Stimulated activated CD4-positive, alpha-beta T cell treated with anti-CD3 and anti-CD28 coated beads, Interleukin-15, amount 100 ng/mL, for 1 hour (primary cell): ENCODE measurements at places on chromosomes 12 and 14.

- DNase-seq, result no peak
These were observed 125.2 kb downstream of the MED13L start for GRCh38 chr12:116152268-116152667.

GRCh38 chr12:100427078-100427477 is 46.6 kb upstream of the NR1H4 start:
- no peak for DNase-seq

DNA sequence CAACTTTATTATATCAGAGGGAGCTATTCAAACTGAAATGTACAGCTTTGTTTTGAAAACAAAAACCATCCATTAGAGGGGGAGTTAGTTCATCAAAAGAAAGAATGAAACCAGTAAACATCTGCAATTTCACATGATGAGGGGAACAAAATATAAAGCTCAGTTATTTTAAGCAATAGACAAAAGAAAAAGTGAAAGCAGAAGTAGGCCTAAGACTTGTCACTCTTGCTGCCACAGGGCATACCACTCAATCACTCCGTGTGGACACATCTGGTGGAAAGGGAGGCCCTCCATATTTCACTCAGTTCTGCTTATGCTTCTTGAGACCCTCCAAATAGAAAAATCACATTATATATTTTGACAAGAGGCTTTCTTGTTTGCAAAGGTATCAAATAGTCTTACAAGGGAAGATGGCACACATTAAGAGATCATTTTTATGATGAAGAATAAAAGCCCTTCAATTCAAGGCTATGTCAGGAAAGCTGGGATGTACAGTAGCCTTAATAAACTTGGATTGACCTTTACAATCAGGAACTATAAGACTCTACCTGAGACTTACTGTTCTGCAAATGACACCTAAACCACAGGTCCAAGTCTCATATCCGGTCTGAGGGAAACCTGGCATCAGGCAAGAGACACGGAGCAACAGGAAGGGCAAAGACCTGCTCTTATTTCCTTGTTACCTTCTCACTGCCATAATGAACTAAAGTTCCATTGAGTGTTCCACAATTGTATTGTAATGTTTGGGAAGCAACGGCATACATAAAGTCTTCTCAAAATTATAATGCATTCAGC is 222.5 kb upstream of the GRIP1 start:
- no peak for DNase-seq

GRCh38 chr12:45296046-45296586 is 80.2 kb downstream of the ANO6 start:
- no peak for DNase-seq

DNA sequence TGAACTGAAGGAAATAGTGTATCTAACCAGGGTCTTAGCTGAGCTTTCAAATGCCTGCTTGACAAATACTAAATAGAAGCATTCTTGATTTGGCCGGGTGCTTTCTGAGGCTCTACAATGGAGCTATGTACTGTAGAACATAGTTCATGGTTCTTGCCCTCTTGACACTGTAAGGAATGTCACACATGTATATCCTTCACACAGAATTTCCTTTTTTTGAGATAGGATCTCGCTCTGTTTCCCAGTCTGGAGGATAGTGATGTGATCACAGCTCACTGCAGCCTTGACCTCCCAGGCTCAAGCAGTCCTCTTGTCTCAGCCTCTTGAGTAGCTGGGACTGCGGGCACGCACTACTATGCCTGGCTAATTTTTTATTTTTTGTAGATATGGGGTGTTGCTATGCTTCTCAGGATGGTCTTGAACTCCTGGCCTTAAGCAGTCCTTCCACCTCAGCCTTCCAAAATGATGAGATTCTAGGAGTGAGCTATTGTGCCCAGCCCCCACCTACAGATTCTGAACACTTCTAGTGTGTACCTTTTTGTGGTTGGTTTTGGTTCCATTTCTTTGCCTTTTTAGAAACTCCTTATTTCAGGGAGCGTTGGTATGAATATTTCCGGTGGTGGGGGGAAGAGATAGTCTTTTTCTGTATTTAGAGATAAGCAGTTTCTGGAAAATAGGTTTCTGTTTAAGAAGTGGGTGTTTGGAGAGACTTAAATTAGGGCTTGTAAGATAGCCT is 4.2 kb downstream of the MLXIP start:
- DNase-seq, result no peak

GRCh38 chr12:112218150-112218549 is 92.8 kb downstream of the TRAFD1 start:
- DNase-seq, result no peak

- DNase-seq, result no peak
These were observed 149.8 kb downstream of the DACT1 start for GRCh38 chr14:58787592-58787991.

DNA sequence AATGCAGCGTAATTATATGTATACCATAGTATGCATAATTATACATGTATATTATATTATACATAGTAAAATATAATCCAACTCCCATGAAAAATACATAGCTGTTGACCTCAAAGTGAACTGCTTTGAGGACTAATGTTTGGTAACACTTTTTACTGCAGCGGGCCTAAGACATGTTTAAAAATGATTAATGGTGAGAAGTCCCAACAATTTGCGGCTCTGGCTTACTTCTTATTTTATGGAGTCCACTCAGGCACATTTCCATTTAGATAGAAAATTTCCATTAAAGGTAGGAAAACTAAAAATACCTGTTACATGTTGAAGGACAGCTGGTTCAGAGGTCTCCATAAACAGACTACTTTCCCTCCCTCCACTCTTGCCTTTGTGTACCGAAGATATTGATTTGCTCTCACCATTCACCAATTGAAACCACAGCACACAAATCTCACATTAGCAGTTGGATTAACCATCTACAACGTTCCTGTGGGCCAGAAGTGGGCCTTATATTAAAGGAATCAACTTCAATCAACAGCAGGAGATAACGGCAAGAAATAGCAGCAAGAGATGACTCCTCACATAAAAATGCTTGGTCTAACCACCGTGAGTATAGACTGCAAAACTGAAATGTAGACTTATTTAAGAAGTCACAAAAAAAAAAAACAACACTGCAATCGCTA is 14.1 kb upstream of the NT5DC3 start:
- DNase-seq, result no peak

- DNase-seq, result no peak
These were observed 10.9 kb downstream of the HIF1A start for GRCh38 chr14:61706096-61706690.

DNA sequence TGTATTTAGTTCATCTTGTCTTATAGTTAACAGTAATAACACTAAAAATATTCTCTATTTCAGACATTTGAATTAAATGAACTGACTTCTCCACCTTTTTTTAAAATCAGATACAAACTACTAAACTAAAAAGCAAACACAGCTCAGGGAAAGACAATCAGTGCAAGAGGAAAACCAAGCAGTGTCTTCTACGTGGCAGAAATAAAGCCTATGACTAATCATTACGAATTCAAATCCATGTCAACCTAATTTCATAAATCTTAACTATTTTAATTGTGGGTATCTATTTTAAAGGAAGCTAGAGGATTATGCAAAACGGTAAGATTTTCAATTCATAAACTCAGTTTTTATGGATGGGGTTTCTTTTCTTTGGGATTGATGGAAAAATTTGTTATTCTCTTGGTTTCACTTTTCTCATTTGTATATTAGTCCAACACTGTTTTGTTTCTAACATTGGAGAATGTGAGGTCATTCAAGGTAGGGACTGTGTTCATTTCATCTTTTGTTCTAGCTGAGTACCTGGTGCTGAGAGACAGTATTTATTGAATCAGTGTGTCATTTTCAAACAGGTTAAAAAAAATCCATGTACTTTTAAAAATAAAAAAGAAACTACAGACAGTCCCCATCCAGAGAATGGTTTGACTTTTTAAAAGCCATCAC is 12.8 kb upstream of the PALS1 start:
- DNase-seq, result no peak

GRCh38 chr12:5195691-5196090 is 152.0 kb downstream of the KCNA5 start:
- no peak for DNase-seq

DNA sequence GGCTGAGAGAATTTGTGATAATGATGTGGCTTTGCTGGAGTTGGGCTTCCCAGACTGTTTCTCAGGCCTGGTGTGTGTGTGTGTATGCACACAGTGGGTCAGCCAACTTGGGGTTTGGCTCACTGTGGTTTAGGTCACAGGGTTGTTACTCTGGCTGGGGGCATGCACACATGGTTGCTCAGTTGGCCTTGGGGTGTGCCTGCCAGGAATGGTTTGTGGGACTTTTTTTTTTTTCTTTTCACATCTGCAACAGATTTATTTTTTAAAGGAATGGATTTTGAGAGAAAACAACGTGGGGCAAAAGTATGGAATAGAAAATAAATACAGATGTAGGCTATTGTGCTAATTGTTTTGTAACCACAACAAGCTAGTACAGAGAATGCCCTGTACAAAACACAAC is 25.0 kb upstream of the GTF2A1 start:
- no peak for DNase-seq

DNA sequence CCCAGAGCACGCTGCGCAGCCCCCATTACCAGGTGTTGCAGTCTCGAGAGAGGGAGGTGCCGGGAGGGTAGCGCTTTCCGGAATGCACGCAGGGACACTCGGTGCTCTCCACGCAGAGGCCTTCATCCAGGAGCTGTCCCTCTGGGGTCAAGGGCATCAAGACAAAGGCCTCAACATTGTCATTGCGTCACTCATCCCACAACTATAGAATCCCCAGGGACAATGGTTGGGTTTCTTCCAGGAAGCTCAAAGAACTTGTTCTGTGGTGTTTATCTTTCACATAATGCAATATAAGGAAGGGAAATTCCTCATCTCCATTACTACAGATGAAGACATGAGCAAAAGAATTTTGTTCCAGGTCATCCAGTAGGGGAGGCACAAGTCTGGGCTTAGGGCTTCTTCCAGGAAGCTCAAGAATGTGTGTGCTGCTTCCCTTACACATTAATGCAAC is 52.1 kb downstream of the VWF start:
- DNase-seq, result no peak

DNA sequence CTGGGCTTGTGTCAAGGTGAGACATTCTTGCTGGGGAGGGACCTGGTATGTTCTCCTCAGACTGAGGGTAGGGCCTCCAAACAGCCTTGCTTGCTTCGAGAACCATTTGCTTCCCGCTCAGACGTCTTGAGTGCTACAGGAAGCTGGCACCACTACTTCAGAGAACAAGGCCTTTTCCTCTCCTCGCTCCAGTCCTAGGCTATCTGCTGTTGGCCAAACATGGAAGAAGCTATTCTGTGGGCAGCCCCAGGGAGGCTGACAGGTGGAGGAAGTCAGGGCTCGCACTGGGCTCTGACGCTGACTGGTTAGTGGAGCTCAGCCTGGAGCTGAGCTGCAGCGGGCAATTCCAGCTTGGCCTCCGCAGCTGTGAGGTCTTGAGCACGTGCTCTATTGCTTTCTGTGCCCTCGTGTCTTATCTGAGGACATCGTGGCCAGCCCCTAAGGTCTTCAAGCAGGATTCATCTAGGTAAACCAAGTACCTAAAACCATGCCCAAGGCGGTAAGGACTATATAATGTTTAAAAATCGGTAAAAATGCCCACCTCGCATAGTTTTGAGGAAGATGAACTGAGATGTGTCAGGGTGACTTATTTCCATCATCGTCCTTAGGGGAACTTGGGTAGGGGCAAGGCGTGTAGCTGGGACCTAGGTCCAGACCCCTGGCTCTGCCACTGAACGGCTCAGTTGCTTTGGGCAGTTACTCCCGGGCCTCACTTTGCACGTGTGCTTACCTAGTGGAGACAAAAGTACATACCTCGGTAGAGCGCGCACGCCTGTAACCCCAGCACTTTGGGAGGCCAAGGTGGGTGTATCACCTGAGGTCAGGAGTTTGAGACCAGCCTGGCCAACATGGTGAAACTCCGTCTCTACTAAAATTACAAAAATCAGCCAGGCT is 4.3 kb downstream of the GAPDH start:
- DNase-seq, result no peak

DNA sequence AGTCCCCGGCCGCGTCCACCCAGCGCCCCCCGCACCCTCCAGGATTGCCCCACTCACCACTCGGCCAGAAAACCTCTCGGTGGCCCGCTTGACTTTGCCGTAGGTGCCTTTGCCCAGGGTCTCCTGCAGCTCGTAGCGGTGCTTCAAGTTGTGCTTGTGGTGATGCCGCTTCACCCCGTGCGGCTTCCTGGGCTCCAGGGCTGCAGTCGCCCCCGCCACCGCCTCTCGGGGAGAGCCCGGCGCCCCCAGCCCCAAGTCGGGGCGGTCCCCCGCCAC is 459 bp downstream of the NUAK1 start:
- no peak for DNase-seq

GRCh38 chr14:91957876-91958313 is 10.4 kb upstream of the FBLN5 start:
- no peak for DNase-seq

DNA sequence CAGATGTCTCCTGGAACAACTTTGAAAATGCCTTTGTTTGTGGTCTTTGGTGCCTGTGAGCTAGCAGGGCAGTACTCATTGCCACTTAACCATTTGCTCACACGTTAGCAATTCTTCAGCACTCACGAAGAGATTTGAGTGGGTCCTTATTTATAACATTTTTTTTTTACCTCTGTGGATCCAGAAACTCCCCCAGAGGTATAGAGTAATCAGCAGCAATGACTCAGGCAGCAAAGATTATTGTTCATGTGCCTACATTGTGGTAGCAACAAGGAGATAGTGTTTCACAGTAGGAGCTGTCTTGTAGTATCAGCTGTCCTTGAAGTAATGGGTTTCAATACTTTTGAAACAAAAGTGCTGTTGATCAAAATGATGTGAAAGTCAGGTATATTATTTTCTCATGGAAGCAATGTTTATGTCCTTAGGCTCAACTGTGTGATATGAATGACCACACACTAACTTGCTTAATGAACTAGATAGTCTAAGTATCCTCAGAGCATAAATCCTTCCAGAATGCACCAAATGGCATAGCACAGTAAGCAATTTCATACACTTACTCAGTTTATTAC is 304.1 kb downstream of the EGLN3 start:
- no peak for DNase-seq

DNA sequence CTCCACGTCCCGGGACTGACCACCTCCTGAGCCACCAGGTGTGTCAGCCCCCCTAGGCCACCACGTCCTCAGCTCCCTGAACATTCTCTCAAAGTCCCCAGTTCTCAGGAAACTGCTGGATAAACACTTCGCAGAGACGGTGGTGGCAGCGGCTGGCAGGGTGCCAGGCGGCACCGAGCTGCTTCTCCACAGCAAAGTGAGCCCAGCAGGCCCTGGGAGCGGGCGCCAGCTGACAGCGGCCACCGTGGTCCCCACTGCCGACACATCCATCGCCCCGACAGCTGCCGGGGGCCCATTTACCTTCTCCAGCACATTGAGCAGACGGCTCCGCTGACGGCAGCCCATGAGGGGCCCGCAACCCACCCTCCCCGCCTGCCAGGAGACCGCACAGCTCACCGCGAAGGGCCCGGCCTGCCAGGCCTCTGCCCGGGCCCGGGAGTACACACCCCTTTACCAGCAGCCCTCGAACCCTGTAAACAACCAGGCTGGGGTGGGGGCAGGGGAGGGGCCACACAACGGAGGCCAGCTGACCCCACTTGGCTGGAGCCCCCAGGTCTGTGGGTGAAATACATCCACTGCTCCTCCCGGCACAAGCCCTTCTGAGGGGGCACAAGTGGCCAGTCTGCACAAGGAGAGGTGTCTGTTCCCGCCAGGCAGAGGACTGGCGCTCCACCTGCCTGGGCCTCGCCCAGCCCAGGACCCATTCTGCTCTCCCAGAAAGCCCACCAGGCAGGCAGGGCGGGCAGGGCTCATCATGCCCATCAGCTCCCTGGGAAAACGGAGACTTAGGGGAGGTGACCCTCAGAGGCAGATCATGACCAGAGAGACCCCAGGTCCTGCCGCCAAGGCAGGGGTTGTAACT is 10.5 kb downstream of the AKT1 start:
- no peak for DNase-seq
